ENCODE measurements at places on chromosomes 2 and 18.

- no peak for DNase-seq
Measured at GRCh38 chr2:228763379-228763981, 507.6 kb downstream of the PID1 start.

DNA sequence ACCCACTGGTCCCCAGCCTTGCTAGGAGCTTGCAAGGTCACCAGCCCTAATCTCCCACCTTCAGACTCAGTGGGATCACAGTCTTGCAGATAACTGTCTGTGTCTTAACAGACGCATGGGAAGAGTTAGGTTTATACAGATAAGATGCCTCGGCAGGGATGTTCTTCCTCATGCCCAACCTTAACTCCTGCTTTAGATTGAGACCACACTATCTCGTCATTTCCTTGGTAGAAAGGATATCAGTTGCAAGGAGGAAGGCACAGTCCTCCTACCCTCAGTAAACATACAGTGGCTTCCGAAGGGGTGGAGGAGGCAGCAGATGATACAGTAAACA, 7.2 kb downstream of the NT5DC4 start:
- DNase-seq: no peak

DNA sequence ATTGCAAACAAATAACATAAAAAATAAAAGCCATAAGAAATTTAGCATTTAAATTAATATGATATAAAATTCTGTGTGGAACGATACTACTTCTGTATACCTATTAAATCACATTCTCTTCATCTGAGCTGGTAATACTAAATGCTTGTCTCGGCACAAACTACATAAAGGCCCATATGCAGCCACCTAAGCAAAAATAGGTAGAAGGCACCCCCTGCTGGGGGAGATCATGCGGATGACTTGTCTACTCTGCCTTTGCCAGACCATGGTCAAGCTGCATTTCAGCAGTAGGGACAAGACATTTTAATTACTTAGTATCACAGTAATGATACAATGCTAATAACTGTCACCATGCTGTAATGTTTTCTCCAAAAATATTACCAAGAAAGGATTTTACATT, 108.0 kb downstream of the CDH19 start:
- peak; percentile 42 for DNase-seq

DNA sequence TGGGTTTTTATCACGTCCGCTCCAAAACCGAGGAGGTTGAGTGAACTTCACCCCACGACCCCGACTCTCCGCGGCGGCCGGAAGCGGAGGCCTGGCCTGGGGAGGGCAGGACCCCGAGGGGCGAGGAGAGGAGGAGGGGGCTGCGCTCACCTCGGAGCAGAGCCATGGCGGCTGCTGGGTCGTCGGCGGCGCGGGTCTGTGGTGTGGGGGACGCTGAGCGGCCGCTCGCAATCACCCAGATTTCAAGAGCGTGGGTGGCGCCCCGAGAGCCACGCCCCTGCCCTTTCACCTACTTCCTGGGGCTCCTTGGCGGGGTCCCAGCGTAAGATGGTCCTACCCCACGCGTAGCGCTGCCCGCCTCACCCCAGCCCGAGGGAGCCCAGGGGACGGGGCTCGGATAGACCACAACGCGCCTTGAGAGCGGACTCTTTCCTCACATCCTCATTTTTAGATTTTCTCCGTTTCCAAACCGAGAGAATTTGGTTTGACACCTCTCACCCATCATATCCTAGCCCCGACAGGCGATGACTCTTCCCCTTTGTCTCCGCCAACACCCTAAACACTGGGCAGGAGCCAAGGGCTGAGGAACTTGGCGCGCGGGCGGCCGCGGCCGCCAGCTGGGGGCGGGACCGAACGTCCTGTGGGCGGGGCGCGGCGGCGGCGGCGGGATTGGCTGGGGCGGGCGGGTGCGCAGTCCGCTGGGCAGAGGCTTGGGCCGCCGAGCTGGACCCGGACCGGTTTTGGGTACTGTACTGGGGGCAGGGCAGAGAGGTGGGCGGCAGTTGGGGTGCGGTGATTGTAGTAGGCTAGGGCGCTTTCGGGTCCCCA, at the start of gene ACAA2:
Gene ACAA2 (minus strand): TSS at position 215 of the 828 bp plus-strand sequence. CDS start 49 bp downstream, at position 166.
- peak; percentile 68 for DNase-seq

DNA sequence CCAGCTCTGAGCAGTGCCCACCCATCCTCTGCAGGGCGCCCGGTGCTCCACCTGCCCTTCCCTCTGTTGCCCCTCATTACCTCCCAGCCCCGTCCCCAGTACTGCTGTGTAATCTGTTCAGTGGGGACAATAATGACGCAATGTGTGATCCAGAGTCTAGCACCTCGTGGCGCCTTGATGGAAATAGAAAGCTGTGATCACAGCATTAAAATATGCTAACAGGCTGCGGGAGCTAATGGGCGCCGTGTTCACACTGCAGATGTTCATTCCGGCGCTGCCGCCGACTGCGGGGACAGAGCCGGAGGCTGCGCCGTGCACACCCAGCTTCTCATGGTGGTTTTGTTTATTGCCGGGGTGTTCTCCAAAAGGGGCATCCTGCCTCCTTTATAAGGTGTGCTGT, 235.2 kb downstream of the LDLRAD4 start:
- DNase-seq: peak; percentile 16

GRCh38 chr2:23412556-23413155, 27.7 kb downstream of the KLHL29 start:
- DNase-seq: no peak

GRCh38 chr2:45166229-45166890, 157.1 kb upstream of the SIX2 start:
- DNase-seq: no peak

- no peak for DNase-seq
Measured at GRCh38 chr2:241599615-241600014, 37.3 kb downstream of the THAP4 start.

DNA sequence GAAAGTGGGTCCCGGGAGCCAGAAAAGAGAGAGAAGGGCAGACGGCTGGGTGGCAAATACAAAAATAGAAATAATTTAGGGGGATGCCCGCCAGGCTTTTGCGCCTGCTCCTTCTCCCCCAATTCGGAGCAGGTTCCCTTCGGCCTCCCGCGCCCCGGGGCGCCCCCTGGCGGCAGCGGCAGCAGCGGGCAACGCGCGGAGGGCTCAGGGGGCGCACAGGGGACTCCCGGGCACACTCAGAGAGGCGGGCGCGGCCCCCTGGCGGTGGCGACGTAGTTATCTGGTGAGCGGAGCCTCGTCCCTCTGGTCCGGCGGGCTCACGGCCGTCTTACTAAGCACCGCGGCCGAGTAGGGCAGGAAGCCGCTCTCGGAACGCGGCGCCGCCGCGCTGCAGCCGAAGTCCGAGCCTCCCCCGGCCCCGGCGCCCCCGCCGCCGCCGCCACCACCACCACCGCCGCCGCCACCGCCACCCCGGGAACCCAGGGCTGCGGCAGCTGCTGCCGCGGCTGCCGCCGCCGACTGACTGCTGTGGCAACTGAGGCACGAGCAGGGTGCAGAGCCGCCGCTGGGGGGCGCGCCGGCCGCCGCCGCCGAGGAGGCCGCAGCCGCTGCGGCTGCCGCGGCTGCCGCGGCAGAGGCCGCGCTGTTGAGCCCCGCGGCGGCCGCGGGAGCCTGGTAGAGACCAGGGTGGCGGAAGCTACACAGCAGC, 3.8 kb downstream of the EVX2 start:
- DNase-seq: peak; percentile 89

DNA sequence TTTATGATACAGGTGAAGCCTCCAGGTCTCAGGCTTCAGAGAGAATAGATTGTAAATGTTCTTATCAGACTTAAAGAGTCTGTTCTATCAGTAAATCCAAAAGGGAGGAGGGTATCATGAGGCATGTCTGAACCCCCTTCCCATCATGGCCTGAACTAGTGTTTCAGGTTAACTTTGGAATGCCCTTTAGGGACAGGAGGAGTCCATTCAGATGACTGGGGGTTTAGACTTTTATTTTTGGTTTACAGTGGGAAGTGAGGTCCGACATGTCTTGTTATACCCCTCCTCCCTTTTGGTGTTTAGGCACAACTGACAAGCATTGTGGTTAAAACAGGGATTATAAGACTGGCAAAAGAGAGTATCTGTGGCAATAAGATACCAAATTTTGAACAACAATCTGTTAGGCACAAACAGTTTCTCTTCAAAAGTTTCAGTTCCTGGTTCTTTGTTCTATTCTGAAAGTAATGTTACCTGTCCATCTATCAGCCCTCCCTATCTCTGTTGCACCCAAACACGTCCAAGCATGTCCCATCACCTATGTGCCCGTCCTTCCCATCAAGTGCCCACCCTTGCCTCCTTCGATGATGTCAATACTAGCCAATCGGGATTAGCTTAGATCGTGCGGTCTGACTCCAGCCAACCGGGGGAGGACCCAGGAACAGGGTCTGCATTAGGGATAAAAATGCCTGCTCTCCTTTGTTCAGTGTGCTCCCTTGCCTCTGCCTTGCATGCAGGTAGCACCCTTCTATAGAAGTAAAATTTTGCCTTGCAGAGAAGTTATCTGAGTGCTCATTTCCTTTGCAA, 16.4 kb downstream of the TCF23 start:
- DNase-seq: no peak

GRCh38 chr2:218031771-218032257, 29.0 kb upstream of the TNS1 start:
- DNase-seq: no peak

DNA sequence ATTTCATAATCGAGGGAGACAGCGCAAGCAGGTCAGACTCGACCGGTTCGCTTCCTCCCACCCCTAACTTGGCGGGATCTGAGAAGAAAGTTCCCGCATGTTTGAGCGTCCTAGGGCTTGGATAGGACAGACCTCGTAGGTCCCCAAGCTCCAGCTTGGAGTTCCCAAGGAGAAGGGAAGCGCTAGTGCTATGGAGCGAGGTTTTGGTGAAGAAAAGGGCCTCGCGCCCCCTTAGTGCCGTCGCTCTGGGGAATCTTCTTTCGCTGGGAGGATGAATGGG, 11.6 kb upstream of the SKOR2 start:
- DNase-seq: peak; percentile 1

Measured in NCI-H526 (cell line).